ENCODE measurements at places on chromosomes 6 and 20.

- no peak for DNase-seq
These were observed 10.3 kb downstream of the CST3 start for GRCh38 chr20:23627501-23627900.

GRCh38 chr20:2955257-2955970, 82.1 kb downstream of the PTPRA start:
- DNase-seq, result no peak

GRCh38 chr6:136592930-136593673, 42.9 kb upstream of the MAP7 start:
- DNase-seq, result no peak

DNA sequence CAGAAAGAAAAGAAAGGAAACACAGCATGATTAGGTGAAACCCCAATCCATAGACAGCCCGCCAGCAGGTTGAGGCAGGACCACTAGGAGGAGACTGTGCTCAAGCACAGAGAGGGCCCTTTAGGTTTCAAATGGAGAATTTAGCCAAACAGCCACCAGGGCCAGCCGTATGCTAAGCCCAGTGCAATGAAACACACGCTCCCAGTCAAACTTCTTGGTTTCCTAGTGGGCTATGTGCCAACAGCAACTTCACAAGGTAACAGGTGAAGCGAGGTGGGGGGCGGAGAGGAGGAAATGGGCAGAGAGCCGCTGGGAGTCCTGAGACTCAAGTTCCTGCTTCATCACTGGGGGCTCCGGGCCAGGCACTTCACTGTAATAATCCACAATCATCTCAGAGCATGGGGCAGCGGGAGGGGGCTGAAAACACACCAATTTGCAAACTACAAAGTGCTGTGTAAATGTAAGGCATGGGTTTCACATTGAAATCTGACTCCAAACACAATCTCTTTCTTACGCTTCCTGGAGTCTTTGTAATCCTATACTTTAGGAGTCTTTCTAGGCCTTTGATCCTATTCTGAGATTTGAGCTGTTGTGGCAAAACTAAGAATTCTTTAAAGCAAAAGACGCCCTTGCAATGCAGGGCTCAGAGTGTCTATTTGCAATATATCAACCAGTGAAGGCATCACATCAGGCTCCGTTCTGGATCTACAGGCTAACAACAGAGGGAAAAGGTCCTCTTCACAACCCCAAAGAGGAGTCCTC, 117.3 kb downstream of the OPRM1 start:
- no peak for DNase-seq

GRCh38 chr6:161035182-161035980, 43.8 kb downstream of the MAP3K4 start:
- no peak for DNase-seq

- no peak for DNase-seq
These were observed 317.0 kb downstream of the CDC5L start for GRCh38 chr6:44704240-44705150.

- DNase-seq, result peak; percentile 81
These were observed 4.0 kb upstream of the TUBB2B start for GRCh38 chr6:3231247-3232016.

GRCh38 chr6:152399399-152399798, 237.8 kb downstream of the SYNE1 start:
- no peak for DNase-seq

- DNase-seq, result no peak
These were observed 11.0 kb downstream of the DDR1 start for GRCh38 chr6:30895343-30895742.
